Vagina (tissue), 2 donors: ENCODE measurements at places on chromosomes 13 and 19.

- no peak for DNase-seq
Observed at GRCh38 chr13:91740756-91741155, 342.3 kb downstream of the GPC5 start.

GRCh38 chr19:46890423-46891170, 29.8 kb downstream of the ARHGAP35 start:
- no peak for DNase-seq

GRCh38 chr13:112967686-112968379, 1.2 kb upstream of the MCF2L start:
- no peak for DNase-seq

DNA sequence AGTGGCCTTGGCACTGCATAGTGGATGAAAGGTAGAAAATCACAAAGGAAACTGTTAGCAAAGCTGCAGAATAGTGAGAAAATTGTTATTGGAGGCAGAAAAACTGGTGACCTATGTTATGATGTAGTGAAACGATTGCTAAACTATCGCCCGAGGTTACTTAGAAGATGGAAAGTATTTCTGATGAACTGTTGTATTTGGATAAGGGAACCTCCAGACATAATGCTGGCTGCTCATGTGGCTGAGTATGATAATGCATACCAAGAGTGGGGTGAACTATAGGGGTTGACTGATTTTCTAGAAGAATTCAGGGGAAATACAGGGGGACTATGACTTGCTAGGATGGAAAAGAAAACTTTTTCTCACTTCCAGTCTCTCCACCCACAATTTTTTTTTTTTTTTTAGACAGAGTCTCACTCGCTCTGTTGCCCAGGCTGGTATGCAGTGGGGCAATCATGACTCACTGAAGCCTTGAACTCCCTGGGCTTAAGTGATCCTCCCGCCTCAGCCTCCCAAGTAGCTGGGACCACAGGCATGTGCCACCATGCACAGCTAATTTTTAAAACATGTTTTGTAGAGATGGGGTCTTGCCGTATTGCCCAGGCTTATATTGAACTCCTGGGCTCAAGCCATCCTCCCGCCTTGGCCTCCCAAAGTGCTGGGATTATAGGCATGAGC, 4.4 kb upstream of the EID2 start:
- DNase-seq: no peak

GRCh38 chr19:28555317-28555716, 657.6 kb downstream of the UQCRFS1 start:
- no peak for DNase-seq

DNA sequence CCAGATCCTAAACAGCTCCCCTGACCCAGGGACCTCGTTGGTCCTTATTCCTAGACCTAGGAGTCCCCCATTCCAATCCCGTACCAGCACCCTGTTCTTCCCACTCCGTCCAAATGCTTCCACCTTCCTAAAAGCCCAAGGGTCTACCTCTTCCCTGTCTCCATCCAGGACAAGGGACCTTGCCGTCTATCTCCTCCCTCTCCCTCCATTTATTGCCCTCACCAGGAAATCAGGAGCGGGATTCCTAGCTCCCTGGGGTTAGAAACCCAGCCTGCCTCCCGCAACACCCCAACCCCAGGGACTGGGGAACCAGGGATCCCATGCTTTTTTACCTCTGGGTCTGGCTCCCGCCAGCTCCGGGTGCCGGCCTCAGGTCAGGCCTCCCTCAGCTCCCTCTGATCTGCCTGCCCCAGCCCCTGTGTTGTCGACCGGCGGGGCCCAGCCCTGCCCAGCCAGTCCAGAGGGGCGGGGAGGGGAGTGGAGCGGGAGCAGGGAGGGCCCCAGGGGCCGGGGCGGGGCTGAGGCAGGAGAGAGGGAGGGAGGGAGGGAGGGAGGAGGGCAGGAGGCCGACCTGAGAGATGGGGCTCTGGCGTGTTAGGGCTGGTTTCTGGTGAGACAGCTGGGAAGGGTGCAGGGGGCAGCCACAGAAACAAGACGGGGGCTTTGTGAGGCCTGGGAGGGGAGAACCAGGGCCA, at the start of gene B3GNT8:
Gene B3GNT8 (minus strand): TSS at position 423 of the 695 bp plus-strand sequence. CDS start 596 bp downstream, outside the sequence.
- no peak for DNase-seq

DNA sequence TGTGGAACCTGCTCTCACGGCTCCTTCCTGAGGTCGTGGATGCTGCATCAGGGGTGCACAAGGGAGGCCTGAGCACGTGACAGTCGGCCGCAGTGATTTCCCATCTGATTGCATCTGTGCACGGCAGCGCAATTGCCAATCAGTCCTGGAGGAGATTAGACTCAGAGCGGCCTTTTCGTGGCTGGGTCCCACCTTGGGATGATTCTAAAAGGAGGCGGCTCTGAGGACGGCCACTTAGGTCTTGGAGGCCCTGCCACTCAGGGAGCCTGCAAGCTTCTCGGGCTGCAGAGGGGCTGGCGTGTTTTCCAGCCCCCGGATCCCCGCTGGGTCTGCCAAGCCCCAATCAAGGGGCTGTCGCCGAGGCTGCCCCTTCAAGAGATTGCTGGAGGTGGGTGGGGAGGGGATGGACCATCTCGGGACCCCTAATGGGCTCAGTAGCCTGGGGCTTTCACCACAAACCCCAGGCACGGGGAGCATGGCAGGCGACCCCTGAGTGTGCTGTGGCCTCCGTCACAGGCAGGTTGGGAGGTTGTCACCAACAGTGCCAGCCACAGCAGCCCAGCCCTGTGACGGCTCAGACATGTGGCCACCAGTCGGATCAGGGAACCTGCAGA, 51.6 kb downstream of the SOX1 start:
- DNase-seq: no peak

DNA sequence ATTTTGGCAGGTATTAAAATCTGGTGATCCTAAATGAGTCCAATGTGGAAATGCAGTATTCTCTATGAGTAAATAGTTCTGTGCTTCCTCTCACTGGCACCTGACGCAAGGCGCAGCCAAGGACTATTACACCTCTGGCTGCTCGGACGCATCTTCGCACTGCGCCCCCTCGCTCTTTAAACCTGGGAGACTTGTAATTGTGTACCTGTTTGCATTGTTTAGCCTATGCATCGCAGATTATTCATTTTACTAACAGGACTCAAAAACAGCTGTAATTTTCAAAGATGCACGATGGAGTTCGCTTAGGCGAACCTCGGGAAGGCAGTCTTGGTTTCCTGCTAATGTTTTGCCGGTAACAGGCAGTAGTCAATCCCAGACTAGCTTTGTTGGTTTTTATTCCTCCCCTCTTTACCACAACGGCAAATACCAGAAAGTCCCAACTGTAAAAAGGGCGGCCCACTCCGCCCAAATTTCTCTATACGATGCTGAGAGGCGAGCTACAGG, 113.2 kb downstream of the KCNRG start:
- no peak for DNase-seq

DNA sequence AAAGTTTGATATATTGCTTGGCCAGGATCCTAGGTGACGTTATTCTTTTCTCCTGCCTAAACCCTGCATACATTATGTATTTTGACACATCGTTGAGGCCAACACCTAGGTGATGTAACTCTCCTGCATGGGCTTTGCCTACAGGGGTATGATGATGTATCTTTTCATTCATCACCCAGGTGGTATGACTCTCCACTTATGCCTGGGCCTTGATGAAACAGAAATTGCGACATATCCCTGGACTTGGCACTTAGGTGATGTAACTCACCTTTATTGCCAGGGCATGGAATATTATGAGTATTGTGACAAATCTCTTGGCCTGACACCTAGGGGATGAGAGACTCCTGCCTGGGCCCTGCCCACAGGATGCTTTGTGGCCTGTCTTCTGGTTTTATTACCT, 18.5 kb upstream of the ZNF681 start:
- DNase-seq: no peak

DNA sequence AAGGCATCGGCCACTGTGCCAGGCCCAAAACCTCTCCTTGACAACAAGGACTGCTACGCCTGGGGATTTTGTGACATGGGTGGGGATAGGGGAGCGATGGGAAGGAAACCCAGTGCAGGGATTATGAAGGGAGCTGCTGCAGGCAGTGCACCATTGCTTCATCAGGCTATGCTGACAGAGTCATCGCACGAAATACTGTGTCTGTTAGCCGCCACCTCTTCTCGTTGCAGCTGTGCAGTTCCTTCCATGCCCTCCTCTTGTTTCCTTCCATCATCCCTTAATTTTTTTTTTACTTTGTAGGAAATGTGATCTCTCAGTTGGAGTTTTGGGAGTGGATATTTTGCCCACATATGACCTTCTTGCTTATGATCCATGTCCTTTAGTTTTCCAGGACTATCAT, 178.7 kb downstream of the RFC3 start:
- no peak for DNase-seq

- no peak for DNase-seq
Observed at GRCh38 chr13:53460796-53461195, 432.2 kb downstream of the OLFM4 start.

GRCh38 chr13:39616087-39616694, 13.2 kb upstream of the LHFPL6 start:
- no peak for DNase-seq

- no peak for DNase-seq
Observed at GRCh38 chr19:40419066-40419612, 6.0 kb upstream of the PRX start.

DNA sequence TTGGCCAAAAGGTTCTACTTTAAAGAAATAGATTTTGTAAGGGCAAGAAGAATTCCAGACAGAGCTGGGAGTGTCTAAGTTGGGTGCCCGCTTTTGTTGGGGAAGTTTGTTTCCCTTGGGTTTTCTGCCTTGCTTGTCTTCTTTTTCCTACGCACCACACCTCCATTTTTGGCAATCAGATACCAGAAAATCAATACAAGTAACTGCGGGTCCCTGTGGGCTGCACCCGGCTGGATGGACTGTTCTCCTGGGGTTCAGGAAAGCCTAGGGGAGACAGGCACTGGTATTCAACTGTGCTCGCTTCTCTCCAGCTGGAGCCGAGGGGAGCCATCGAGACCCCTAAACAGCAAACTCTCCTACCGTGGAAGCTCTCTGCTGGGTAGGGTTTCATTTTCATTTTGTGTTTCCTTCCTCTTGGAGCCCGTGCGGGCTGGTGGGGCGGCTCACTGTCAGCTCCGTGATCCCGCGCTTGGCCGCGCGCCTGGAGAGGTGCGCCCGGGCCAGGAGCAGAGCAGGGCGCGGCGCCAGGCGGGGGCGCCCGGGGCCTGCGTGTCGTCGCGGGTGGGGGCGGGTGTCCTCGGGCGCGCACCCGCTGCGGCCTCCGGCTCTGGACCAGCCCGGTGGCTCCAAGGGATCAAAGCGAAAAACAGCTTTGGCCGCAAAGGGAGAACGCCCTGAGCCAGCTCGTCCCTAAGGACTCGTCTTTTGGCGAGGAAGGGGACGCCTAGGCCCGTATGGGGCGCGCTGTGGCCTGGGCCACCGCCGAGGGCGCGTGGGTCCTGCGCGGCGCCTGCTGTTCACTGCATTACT, 347.2 kb downstream of the ZNF536 start:
- no peak for DNase-seq

DNA sequence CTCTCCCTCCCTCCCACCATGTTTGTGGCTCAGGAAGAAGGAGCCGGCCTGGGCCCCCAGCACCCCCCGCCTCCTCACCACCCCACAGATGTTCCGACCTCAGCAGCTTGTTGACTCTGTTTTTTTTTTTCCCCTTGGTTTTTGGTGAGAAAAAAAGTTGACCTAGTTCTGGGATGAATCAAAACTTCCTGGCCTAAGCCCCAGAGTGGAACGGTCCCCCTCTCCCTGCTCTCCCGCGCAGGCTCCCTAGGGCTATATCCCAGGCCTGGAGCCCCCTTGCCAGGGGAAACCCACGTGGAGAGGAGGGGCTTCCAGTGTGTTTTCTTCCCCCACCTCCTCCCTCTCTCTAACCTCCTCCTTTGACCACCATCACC, 4.0 kb downstream of the COL5A3 start:
- DNase-seq: no peak

DNA sequence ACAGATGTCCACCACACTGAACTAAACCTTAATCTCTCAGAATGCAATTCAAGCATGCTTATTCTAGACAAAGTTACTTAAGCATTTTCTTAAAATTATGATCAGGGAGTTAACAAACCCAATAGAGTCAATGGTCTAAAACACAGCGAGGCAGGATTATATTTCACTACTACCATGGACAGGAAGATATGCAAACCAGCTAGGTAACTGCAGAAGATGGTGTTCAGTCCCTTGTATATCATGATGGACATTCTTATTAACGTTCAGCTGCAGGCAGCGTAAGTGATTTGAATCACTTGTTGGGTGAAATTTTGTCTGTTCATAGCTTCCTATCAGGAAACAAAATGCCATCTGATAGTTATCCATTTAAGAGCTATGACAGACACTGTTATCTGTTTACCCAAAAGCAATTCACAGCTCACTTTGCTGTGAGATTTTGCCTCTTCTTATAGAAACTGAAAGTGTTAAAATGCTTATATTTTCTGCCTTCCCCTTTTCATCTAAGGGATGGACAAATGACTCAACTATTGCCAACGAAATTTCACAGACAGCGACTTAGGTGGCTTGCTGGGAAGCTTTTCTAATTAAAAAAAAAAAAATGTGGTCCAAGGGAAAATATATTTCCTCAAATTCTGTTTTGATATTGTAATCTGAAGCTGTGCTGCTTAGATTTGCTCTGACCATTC, 591.9 kb downstream of the DACH1 start:
- no peak for DNase-seq

DNA sequence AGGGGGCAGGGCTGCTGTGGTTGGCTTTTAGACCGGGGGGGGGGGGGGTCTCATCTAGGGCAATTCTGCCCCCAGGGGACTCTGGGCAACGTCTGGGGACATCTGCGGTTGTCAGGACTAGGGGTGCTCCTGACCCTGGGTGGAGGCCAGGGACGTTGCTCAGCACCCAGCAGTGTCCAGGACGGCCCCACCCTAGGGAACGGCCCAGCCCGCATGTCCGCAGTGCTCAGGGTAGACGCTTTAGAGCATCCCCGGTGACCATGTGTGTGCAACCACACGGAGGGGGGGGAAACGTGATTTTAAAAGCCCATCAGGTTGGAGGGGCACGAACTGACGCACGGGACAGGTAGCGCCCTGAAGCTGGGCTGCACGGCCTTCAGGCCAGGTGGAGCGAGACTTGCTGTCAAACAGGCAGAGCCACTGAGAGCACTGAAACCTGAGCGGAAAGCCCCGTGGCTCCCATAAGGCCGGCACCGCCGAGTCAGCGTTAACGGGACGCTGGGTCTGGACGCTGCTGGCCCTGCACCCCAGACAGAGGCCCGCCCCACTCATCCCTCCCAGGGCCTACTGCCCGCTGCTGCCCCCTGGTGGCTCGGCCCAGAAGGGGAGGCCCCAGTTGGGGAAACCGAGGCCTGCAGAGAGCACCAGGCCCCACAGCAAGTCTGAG, 8.3 kb downstream of the CACTIN start:
- no peak for DNase-seq

DNA sequence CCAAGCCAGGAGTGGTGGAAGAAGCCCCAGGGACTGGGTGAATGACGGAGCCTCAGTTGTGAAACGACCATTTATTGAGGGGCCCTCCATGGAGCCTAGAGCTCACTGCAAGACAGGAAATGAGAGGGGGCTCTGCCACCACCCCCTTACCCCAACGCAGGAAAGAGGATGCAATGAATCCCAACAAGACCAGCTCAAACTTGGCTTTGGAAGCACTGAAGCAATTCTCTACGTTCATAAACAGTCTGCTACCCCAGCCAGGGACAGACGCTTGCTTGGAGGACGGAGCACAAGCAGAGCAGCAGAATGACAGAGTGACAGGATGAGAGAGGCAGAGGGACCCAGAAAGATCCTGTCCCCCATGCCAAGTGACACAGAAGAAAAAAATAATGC, 1.0 kb downstream of the PRKACA start:
- DNase-seq: no peak
